ENCODE measurements at places on chromosomes 2 and 18.

DNA sequence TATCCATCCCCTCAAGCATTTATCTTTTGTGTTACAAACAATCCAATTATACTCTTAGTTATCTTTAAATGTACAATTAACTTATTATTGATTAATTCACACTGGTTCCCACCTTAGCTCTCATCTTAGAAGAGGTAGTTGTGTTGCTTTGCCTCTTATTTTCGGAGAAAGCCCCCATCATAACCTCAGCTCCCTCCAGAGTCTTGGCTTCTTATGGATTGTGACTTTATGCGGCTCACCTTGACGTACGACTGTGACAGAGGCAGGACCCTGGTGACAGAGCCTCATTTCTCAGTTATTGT lies 132.9 kb downstream of the SPTBN1 start:
- DNase-seq: no peak

GRCh38 chr18:62521593-62521992 lies 1.2 kb upstream of the ZCCHC2 start:
- DNase-seq: no peak

DNA sequence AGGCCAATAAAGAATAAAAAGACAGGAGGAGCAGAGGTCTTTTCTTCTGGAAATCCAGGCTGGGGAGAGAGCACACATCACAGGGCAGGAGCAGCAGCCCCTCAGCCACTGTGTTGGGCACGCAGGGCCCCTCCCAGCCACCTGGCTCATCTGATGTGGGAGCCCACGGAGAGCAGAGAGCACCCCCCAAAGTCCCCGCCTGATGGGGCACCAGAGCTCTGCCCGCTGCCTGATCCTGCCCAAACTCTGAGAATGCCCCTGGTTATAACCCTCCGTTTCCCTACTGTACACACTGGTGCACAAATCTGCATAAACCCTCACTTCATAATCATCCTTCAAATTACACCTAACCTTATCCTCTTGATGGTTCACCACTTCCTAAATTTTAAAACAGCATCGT lies 111.3 kb downstream of the HDAC4 start:
- no peak for DNase-seq

DNA sequence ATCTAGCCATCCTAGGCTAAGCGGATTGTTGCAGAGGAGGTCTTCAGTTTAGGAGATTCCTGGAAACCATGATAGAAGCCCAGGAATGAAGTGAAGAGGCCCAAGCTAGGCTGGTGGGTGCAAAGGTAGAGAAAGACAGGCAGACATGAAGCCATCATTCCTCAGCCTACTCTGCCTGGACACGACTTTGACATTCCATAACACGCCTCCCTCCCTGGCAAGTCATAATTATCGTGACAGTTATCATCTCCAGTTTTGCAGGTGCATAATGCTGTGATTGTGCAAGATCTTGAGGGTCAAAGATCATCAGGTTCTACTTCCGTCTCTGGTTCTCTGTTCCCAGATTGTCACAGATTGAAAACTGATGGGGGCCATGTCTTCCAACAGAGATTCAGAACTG lies 15.2 kb upstream of the FZD5 start:
- no peak for DNase-seq
